ENCODE measurements at places on chromosomes 5 and 9. TPM values are rescaled to one million over a fixed set of nuclear protein-coding genes. Genes with fewer than 3 reads are reported as not detected.

Gene TRIM36
- total RNA-seq: 2.6 TPM

Gene AK8
- 0.52 TPM for total RNA-seq

Gene STKLD1
- total RNA-seq: 1.0 TPM

Gene PCDHA1
- total RNA-seq: not detected

Gene ZNF366
- 1.6 TPM for total RNA-seq

Gene SPINK5
- not detected for total RNA-seq

Gene PTGER4
- 10.4 TPM for total RNA-seq

Gene CARTPT
- total RNA-seq: not detected

Gene GCNT1
- total RNA-seq: 3.7 TPM

Gene SH3TC2
- 5.7 TPM for total RNA-seq

Gene GFI1B
- 1.0 TPM for total RNA-seq

Gene ANKHD1
- 85.1 TPM for total RNA-seq

Gene GPR21
- total RNA-seq: 3.1 TPM

Gene IFNW1
- total RNA-seq: not detected

Gene SH3PXD2B
- total RNA-seq: 12.0 TPM

Gene MSMP
- total RNA-seq: not detected

Gene CCIN
- 1.0 TPM for total RNA-seq

Gene MEIKIN
- total RNA-seq: 0.52 TPM

Gene BHMT2
- total RNA-seq: 1.0 TPM

Gene HACD4
- total RNA-seq: 2.1 TPM

Gene ADRA1B
- under 0.01 TPM for total RNA-seq

Gene SLC6A3
- total RNA-seq: not detected

Data from skeletal muscle tissue (tissue), 5 donors.